ENCODE measurements at places on chromosomes 3 and 15.

- no peak for DNase-seq
Observed at GRCh38 chr3:94293793-94294195, 230.9 kb downstream of the NSUN3 start.

DNA sequence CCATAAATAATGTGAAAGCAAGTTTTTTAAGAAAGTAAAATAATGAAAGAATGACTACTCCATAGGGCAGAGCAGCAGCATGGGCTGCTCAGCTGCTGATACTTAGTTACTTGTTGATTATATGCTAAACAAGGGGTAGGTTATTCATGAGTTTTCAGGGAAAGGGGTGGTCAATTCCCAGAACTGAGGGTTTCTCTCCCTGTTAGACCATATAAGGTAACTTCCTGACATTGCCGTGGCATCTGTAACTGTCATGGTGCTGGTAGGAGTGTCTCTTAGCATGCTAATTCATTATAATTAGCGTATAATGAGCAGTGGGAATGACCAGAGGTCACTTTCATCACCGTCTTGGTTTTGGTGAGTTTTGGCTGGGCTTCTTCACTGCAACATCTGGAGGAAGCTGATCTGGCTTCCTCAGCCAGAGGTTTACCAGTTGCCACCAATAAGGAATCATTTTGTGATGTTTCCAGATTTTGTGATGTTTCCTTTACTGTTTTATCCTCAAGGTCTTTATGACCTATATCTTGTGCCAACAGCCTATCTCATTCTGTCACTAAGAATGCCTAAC, 121.8 kb upstream of the CHL1 start:
- DNase-seq, result no peak

GRCh38 chr3:65669163-65669875, 369.4 kb downstream of the MAGI1 start:
- DNase-seq, result no peak

DNA sequence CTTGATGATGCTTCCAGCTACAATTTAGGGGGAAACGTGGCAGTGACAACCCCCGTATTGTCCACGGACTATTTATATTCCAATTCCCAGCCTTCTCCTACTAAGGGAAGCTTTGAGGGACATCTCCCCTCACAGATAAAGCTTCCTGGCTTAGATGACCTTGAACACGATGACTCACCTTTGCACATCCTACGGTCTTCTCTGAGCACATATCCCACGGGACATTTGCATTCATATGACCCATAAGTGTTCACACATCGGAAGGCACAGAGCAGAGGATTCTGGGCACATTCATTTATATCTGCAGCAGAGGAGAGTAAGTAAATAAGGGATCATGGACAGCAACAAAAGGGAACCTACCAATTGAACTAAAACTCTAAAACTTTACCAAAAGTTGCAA, 101.5 kb downstream of the DUT start:
- DNase-seq, result no peak

- DNase-seq, result no peak
Observed at GRCh38 chr3:58366699-58367098, 34.0 kb downstream of the PXK start.

GRCh38 chr3:119468041-119468440, 722 bp upstream of the POGLUT1 start:
- DNase-seq, result no peak

- no peak for DNase-seq
Observed at GRCh38 chr15:34584330-34584668, 848 bp upstream of the GOLGA8B start.

DNA sequence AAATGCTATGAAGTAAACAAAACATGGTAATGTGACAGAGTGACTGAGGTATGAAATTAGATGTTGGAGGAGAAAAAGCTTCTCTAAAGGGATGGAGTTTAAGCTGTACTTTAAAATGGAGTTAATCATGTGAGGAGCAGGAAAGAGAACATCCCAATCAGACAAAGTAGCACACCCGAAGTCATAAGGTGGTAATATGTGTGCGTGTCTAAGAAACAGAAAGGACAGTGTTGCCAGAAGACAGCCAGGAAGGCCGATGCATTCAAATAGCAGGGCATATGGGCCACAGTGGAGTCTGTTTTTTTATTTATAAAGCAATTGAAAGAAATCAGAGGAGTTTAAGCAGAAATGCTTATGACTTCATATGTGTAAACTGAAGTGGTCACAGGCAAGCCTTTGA, 376.3 kb downstream of the NLGN1 start:
- DNase-seq, result no peak

DNA sequence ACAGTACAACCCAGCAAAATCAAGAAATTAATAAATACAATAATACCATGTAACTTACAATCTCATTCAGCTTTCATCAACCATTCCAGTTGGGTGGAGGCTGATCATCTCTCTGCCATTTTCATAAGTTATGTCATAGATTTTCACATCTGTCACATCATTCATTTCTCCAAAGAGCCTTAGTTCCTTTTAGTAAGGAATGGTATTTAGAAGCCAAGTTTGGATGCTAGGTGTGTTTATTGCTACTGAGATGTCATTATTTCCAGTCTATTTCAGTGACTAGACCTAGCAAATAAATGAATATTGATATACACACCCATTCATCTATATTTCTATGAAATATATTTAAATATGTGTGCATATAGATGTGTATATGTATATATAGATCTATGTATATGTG, 2.7 kb upstream of the UBL7 start:
- DNase-seq, result no peak

DNA sequence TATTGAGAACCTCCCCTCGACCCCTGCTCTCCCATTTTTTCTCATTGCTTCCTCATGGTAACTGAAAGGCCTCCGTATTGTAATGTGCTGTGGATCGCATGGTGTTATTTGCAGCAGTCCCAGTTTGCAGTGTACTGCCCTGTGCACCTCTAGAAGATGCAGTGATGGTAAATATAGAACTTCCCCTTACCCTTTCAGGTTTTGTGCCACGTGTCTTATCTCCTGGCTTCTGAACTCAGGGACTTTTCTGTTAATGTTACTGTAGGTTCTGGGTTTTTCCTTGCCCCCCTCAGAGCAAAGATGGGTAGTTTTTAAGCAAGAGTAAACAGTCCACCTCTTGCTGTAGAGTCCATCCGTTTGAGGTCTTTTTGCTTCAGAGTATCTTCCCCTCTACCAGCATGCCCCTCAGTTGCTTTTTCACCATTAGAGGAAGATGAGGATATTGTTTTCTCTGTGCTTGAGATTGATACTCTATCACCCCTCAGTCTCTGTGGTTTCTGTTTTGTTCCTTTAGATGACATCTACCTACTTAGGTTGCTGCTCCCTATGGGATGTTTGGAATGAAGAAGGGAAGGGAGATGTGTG, 22.4 kb downstream of the CHD2 start:
- DNase-seq, result no peak

DNA sequence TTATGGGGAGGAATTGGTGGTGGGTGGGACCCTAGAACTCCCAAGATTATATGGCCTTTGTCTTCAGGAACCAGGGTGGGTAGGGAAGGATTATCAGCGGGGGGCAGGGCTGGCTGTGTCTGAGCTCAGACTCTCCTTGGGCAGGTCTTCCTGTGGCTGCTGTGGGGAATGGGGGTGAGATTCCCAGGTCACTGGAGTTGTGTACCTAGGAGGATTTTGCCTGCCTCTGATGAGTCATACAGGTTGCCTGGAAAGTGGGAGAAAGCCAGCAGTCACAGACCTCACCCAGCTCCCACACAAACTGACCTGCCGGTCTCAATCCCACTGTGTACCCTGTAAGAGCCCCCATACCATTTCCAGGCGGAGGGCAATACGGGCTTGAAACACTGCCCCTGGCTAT, 209.9 kb upstream of the CNTN3 start:
- DNase-seq, result no peak

DNA sequence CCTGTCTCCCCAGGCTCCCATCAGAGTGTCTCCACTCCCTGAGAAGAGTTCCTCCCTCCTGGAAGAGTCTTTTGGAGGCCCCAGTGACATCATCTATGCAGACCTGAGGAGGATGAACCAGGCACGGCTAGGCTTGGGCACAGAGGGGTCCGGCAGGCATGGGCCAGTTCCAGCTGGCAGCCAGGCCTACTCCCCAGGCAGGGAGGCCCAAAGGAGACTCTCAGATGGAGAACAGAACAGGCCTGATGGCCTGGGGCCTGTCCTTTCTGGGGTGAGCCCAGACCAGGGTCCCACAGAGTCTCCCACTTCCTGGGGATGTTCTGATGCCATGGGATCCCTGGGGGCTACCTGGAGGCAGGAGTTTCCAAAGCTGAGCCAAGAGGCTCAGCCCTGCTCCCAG, 8.5 kb downstream of the SH2D7 start:
- DNase-seq, result no peak

GRCh38 chr15:59688423-59688781, 718 bp downstream of the BNIP2 start:
- DNase-seq, result no peak

GRCh38 chr15:57551715-57552677, 39.7 kb upstream of the MYZAP start:
- DNase-seq, result no peak

DNA sequence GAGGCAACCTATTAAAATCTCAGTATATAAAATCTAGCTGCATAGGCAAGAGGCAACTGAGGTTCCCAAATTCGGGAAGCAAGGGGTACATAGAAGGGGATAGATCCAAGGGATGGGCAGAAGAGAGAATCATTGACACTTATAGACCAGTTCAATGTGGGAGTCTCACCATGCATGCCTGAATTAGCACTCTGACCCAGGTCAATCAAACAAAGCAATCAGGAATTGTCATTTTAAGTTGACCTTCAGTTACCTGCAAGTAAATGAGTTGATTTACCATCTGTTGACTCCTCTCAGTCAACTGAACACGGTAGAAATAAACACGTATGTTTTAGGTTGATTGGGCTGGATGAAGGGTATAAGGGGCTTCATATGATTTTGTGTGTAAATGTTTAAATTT, 33.4 kb upstream of the PIAS1 start:
- no peak for DNase-seq

DNA sequence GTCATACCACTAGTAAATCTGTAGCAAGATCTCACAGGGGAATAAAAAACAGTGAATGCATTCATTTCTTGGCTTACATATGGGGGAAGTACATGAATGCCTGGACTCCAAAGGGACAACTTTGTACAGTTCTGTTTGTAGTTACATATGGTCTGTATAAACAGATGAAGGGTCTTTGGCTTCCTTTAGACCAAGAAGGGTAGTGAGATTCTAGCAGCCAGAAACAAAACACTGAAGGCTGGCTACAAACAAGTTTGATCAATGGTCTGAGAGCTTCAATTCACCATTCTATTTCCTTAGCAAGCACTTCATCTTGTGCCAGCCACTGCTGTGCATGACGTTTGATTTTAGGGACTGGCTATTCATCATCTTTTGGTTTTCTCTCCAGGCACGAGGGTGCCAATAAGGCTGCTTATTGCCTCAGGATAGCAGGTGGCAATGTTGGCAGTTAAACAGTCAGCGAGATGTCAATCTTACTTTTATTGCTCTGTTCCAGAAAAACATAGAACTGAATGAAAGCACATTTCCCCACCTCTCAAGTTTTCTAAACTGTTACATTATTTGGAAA, 313.7 kb upstream of the COL8A1 start:
- no peak for DNase-seq

DNA sequence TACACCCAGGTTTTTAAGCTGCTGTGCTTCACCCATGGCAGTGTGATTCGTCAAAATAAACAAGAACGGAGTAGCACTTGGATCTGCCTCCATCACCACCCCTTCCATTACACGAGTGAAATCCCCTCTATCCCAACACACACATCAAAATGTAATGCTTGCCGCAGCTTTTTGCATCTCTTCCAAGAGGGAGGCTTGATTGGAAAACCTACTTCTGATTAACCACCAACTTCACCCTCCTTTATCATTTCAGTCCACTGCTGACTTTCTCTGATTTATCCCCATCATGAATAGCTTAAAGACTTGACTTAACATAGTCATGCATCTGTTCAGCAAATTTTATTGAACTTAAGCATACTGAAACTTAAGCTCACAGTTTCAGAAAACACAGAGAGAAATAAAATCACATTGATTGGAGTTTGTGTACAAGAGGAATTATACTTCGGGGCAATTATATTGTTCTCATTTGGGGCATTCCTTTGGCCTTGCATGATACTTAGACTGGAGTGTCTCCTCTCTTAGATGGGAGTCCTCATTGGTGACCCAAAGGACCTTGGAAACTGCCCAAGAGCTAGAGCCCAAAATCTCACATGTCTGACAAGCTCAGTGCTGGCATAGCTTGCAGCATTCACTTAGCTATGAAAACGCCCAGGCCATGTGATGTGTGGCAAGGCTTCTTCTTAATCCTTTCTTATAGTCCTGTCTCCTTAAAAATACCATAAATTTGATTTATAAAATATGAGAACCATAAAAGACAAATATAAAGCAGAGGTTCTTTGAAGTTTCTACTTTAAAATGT, 124.3 kb upstream of the UMPS start:
- DNase-seq, result no peak

- no peak for DNase-seq
Observed at GRCh38 chr3:138078096-138078495, 37.3 kb downstream of the DZIP1L start.

- no peak for DNase-seq
Observed at GRCh38 chr3:171379961-171380483, 80.2 kb downstream of the TNIK start.

GRCh38 chr15:67117370-67117769, 52.0 kb downstream of the SMAD3 start:
- no peak for DNase-seq

DNA sequence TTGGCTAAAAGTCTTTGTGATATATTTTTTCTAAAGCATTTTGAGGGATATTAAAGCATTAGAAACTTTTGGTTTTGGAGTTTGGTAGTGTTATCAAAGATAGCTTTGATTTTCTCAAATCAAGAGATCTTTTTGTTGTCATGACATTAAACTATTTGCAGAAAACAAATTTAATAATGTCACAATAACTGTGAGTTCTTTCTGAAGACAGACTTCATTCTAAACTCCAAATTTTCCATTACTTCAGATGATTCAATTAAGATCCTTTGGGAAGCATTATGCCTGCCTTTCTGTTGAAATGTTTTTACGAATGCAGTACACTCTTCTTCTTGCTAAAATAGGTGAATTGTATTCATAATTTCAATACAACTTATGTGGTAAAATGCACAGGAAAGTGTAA, 145.4 kb downstream of the ALCAM start:
- no peak for DNase-seq

DNA sequence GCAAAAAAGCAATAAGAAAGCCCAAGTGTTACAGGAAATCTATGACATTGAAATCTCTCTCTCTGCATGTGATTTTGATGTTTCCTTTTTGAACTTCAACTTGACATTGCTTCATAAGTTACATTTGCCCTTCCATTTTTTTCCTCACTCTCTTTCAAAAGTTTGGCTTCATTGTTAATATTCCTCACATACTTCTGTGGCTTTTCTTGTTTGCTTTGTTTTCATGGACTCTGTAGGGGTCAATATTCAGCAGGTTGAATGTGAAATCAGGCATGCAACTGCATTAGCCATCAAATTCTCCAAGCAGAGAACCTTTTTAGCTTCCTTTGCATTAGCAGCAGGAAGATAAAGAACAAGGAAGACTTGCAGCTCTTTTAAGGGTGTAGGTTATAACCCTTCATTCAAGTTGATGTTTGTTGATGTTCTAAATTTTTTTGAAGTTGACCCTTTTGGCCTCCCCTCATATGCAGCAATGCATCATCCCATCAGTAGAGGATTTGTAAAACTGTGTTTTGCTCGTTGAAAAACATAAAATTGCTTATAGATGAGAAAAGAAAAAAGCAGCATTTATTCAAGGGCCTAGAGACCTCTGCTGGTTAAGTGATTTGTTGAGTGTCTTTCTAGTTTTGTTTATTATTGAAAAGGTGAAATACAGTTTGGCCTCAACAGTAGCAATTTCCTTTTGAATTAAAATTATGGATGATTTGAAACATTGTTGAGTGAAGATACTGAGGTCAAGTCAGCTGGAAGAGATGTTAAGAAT, 211.4 kb downstream of the IL5RA start:
- DNase-seq, result no peak
